ENCODE measurements at places on chromosomes 7 and 10. TPM values are rescaled to one million over a fixed set of nuclear protein-coding genes. Genes with fewer than 3 reads are reported as not detected.

Gene CDC14C
- total RNA-seq, result not detected

Gene AOC1
- total RNA-seq, result not detected

Gene BMI1
- total RNA-seq, result 41.1 TPM

Gene CHST3
- total RNA-seq, result 42.6 TPM

Gene NPFFR1
- 0.01 TPM for total RNA-seq

Gene STEAP1
- 15.8 TPM for total RNA-seq

Gene ARHGEF35
- 0.23 TPM for total RNA-seq

Gene WDR86
- 0.20 TPM for total RNA-seq

Gene PPP1R17
- not detected for total RNA-seq

Gene HYAL4
- not detected for total RNA-seq

Gene NEUROG3
- total RNA-seq, result not detected

Gene ARID5B
- 2.8 TPM for total RNA-seq

Gene PDLIM1
- 156 TPM for total RNA-seq

Gene LIPK
- total RNA-seq, result not detected

Gene MPP7
- 0.15 TPM for total RNA-seq

Gene GLCCI1
- 1.2 TPM for total RNA-seq

Gene PRPS1L1
- total RNA-seq, result not detected

Gene STYXL1
- 39.2 TPM for total RNA-seq

Gene SMO
- 16.5 TPM for total RNA-seq

Gene SVOPL
- total RNA-seq, result not detected

Gene ACHE
- 2.1 TPM for total RNA-seq
